ENCODE measurements at places on chromosomes 12 and 14.

- no peak for DNase-seq
These were observed 2.7 kb downstream of the DEGS2 start for GRCh38 chr14:100156776-100157175.

DNA sequence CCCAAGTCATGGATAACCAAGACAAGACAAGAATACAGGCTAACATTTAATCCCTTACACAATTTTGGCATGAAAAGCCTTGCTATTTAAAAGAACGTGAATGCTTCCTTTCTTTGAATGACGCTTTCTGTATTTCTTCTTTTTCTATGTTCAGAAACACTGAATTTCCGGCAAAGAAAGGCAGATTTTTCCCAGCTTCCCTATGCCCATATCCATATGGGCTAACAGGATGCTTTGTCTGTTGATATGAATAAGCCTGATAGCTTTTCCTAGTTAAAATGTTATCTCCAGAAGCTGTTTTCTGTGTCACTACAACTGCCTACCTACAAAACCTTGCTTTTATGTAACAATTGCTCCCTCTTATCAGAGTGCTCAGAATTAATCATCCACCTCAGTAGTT is 38.3 kb upstream of the CACNA2D4 start:
- DNase-seq, result no peak

DNA sequence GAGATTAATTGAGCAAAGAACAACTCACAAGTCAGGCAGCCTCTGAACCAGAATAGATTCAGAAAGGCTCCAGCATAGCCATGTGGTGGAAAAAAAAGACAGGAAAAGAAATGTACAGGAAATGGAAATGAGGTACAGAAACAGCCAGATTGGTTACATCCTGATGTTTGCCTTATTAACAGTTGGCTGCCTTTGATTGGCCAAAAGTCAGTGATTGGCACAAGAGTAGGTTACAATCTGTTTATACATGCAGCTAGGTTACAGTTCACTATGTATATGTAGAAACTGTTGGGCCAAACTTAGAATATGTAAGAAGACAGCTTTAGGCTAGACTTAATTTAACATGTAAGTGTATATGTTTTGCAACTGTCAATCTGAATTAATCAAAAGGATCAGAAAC is 118.9 kb downstream of the UNC79 start:
- no peak for DNase-seq

- no peak for DNase-seq
These were observed 37.0 kb downstream of the TMEM121 start for GRCh38 chr14:105563347-105563737.

DNA sequence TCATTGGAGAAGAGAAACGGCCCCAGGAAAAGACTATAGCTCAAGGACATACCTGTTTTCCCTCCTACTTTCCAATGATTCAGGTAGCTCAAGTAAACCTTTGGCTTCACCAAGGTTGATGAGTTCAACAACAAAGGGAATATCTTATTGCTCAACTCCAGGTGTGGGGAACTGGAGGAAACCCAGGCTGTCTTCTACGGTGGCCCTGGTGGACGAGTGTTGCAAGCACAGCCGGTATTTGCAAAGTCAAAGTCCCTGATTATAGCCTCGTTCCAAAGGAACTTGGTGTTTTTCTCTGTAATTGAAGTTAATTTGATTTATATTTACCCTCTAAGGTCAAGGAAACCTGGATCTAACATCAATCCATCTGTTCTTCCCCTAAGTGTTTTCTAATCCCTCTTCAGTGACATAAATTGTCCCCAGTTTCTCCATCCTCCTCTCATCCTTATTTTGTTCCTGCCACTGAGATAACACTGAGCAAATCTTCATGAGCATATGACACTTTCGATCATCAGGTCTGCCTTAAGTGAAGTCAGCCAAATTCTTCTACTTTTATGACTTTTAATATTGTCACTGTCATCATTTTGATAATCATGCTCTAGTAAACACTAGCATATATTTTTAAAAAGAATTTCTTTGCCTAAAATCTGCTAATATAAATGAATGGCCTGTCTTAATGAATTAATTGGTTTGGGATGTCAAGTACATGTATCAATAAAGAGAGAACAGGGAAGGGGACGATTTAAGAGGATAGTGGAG is 174.6 kb upstream of the TBX3 start:
- no peak for DNase-seq

DNA sequence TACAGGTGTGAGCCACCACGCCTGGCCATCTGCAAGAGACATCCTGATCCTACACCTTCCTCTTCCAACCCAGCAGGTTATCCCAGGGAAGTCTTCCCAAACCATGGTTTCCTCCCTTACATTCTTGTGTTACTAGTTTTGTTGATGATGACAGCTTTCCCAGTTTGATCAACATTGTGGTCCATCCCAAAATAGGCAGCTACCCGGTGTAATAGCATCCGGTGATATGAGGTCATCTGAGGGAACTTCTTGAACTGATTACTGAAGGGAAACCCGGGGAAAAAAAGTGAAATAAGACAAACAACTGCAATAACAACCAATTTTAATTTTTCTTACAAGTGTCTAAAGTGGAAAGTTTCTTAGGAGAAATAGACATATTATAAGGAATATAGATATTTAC is 45.3 kb upstream of the STAC3 start:
- DNase-seq, result no peak

DNA sequence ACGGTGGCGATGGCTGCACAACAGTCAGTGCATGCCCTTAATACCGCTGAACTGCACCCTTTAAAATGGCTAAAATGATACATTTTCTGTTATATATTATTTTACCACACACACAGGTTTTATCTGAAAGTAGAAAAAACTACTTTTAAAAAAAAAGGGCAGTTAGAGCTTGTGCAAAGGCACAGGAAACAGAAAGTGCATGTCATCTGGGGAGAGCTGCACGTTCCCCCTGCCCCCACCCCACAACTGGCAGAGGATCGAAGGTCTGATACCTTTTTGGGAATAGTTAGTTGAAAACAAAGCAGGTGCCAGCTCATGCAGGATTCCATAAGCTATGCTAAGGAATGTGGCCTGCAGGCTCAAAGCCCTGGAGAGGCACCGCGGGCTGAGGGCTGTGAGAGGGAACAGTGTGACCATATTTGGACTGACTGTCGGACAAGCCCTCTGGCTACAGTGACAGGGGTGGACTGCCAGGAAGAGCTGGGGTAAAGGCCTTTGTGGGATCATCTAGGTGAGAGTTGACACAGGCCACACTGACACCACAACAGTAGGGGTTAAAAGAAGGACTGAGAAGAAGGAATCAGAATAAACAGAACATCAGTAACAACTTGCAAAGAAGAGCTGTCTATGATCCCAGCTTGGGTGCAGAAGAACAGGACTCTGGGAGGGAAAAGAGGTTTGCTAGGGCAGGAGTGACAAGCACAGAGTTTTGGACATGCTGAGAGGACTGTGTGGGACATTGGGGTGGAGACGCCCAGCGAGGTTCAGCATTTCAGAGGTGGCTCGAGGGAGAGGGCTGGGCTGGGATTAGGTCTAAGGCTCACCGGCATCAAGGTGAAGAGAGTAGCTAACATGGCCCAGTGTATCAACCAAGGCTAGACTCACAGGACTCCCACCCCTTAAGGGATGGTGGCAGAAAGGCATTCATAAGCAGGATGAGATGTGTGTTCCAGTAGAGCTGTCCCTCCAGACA is 54.6 kb downstream of the ACTN1 start:
- no peak for DNase-seq

GRCh38 chr12:4134448-4135263 is 138.9 kb upstream of the CCND2 start:
- no peak for DNase-seq
